ENCODE measurements at places on chromosomes 5 and 9. TPM values are rescaled to one million over a fixed set of nuclear protein-coding genes. Genes with fewer than 3 reads are reported as not detected.

Gene OMD
- polyA plus RNA-seq = 2.7 TPM

Gene NIM1K
- polyA plus RNA-seq = 0.70 TPM

Gene PITX1
- 4.6 TPM for polyA plus RNA-seq

DNA sequence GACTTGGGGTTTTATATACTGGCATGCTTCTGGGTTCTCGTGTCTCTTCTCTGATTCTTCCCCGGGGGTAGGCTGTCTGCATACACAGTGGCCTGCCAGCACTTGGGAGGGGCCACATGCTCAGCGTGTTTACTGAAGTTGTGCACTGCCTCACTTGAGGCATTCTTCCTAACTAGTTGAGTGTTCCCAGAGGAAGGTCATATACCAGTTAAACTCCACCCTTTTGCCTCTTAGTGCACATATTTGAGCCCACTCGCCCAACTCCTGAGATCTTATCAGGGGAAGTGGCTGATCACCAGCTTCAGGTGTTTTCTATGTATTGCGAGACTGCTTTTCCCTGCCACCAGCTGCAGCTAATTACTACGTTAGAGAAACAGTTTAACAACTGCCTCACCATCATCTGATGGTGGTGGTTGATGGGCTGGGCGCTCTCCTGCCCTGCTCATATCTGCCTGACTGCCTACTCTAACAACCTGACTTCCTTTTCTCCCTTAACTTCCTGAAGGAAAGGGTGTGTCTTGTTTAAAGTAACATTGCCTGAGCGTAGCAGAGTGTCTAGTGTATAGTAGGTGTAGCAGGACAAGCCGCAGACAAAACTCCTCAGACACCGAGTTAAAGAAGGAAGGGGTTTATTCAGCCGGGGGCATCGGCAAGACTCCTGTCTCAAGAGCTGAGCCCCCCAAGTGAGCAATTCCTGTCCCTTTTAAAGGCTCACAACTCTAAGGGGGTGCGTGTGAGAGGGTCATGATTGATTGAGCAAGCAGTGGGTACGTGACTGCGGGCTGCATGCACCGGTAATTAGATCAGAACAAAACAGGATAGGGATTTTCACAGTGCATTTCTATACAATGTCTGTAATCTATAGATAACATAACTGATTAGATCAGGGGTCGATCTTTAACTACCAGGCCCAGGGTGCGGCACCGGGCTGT, 60.1 kb upstream of the CLINT1 start:
- no peak for DNase-seq
